ENCODE measurements at places on chromosomes 6 and 20.

DNA sequence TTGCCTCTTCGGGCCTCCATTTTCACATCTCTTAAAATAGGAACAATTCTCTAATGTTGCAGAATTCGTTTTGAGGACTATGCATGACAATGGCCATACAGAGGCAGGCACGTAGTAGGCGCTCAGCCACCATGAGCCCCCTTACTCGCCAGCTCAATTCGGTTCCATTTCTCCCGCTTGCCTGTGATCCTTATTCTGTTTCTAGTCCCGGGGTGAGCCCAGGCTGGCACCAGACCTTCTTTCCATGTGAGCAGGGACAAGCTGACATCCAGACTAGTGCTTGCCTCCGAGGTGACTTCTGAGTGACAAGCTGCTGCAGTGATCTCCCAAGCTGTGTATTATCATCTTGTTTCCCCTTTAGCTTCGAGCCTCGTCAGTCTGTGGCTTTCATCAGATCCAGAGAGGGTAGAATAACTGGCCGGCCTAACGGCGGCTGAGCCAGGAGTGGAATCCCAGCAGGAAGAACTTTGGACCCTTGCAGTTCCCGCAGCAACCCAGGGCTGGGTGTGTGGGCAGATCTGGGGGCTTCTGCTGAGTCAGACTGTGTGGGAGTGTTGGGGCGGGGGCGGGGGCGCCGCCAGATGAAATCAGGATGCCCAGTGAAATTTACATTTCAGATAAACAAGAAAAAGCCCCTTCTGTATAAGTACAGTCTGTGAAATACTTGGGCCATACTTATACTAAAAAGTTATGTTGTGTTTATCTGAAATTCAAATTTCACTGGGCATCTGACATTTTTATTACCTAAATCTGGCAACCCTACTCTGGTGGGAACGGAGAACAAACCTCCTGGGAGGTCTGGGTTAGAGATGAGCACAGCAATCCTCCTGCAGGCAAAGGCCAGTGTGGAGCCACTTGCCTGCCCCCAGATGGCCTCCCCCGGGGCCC, 10.9 kb downstream of the BANF2 start:
- DNase-seq = no peak
- no peak overlapping the region for H3K4me3 ChIP-seq
- no peak overlapping the region for H3K27ac ChIP-seq
- no peaks in the 10 kb centered on the region for H3K27me3 ChIP-seq

DNA sequence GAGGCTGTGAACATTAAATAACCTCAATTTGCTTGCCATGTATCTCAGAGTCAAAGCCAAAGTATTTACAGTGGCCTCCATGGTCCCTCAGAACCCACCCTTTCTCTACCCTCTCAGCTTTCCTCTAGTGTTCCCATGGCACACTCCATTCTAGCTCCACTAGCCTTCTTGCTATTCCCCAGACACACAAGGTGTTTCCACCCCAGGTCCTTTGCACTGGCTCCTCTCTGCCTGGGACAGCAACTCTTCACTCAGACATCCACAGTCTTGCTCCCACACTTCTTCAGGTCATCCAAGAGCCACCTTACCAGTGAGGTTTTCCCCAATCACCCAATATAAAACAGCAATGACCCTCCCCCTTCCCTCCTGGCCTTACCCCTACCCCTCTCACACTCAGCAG, 56.5 kb upstream of the PLEKHG1 start:
- H3K27me3 ChIP-seq = no peaks in the 10 kb centered on the region
- DNase-seq = no peak
- H3K27ac ChIP-seq = no peak overlapping the region
- no peaks in the 10 kb centered on the region for H3K4me1 ChIP-seq
- H3K4me3 ChIP-seq = no peak overlapping the region
- no peaks in the 10 kb centered on the region for H3K36me3 ChIP-seq

- no peaks in the 10 kb centered on the region for H3K36me3 ChIP-seq
- no peaks in the 10 kb centered on the region for H3K27me3 ChIP-seq
- H3K4me1 ChIP-seq = peaks cover 7% of the 10 kb centered on the region
- H3K27ac ChIP-seq = no peak overlapping the region
- no peak for DNase-seq
These were observed 1.8 kb downstream of the LZTS3 start for GRCh38 chr20:3171391-3172125.

DNA sequence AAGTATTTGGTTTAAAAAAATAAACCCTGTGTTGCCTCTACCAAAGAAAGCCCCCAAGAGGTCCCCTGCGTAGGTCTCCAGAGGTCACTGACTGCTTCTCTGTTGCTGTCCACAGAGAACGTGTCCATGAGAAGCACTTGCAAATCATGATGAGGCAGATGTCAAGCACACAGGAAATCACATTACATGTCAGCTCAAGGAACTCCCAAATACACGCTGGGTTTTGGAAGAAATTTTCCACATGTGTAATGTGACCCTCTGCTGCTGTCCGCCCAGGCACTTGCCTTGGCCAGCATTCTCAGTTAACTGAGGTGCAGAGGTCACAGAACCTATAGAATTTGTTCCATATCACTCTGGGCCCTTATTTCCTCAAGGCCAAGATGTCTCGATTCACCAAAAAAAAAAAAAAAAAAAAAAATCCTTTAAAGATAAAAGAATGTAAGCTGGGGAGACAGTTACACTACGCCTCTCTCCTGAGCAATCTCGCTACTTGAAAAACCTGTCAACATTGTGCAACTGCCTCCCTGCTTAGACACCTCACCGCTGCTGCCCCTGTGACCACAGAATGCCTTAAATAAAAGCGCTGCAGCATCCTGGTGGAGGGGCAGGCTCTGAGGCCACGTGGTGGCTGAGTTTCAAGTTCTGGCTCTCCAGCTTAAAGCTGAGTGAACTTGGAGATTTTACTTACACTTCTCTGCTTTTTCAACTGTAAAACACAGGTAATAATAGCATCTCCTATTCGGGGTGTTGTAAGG, 42.3 kb downstream of the SLC22A23 start:
- peak overlapping the region; percentile 35 for H3K27ac ChIP-seq
- no peak overlapping the region for H3K4me3 ChIP-seq
- peaks cover 12% of the 10 kb centered on the region for H3K36me3 ChIP-seq

GRCh38 chr6:159357211-159357915, 188.2 kb downstream of the FNDC1 start:
- H3K27ac ChIP-seq = no peak overlapping the region
- no peak overlapping the region for H3K4me3 ChIP-seq
- no peaks in the 10 kb centered on the region for H3K36me3 ChIP-seq
- DNase-seq = no peak

DNA sequence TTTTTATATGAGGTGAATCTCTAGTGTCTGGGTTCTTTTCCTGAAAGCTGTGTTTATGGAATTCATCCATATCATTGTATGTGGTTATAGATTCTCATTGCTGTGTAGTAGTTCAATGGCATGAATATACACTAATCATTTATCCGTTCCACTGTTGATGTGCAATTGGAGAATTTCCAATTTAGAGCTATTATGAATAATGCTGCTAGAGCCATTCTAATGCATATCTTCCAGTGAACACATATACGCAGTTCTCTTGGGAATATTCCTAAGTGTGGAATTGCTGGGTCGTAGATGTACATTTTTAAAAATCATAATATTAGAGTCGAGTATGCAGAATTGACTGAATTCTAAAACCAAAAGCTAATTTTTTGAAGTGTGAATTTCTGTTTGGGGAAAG, 327.5 kb upstream of the JAG1 start:
- DNase-seq = no peak
- H3K36me3 ChIP-seq = no peaks in the 10 kb centered on the region
- no peaks in the 10 kb centered on the region for H3K4me1 ChIP-seq
- H3K27me3 ChIP-seq = no peaks in the 10 kb centered on the region
- H3K27ac ChIP-seq = no peak overlapping the region

DNA sequence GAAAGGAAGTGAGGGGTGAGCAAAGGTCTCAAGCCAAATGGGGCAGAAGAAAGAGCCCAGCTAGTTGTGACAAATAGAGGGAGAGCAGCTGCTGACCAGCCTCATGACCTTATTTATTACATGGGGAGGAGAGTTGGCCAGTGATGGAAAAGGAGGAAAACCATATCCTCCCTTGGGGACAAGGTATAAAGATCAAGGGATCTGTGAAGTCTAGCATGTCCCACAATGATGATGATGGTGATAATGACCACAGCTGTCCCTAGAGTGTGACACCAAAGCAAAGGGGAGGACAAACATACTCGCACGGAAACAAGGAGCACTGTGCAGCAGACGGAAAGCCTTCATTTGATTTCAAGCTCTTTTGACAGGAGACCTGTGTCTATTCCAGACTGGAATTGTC, 190.4 kb upstream of the MCHR2 start:
- H3K27me3 ChIP-seq = no peaks in the 10 kb centered on the region
- no peaks in the 10 kb centered on the region for H3K4me1 ChIP-seq
- H3K36me3 ChIP-seq = no peaks in the 10 kb centered on the region
- no peak overlapping the region for H3K27ac ChIP-seq

GRCh38 chr6:33160728-33161344, 31.4 kb downstream of the COL11A2 start:
- peak; percentile 17 for DNase-seq
- H3K27me3 ChIP-seq = no peaks in the 10 kb centered on the region
- H3K36me3 ChIP-seq = no peaks in the 10 kb centered on the region
- no peak overlapping the region for H3K4me3 ChIP-seq
- H3K27ac ChIP-seq = no peak overlapping the region

DNA sequence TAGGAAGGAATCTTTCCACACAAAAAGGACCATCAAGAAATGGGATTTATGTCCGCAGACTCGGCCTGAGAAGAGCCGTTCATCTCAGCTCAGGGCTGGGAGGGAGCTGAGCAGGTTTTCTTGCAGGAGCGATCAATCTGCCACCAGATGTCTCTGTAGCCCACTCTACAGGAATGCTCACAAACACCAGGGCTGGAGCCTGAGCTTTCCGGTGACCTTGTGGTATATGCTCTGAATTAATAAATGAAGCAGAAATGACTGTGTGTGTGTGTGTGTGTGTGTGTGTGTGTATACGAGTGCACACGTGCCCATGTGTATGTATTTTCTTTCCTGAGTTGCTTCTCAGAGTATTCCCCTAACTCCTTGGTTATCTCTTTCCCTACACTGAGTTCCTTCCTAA, 12.0 kb downstream of the CD83 start:
- H3K4me3 ChIP-seq = no peak overlapping the region
- H3K27me3 ChIP-seq = no peaks in the 10 kb centered on the region
- H3K27ac ChIP-seq = no peak overlapping the region
- H3K4me1 ChIP-seq = no peaks in the 10 kb centered on the region
- no peaks in the 10 kb centered on the region for H3K36me3 ChIP-seq

- no peak overlapping the region for H3K4me3 ChIP-seq
- H3K4me1 ChIP-seq = no peaks in the 10 kb centered on the region
- H3K36me3 ChIP-seq = peaks cover 2% of the 10 kb centered on the region
- H3K27me3 ChIP-seq = no peaks in the 10 kb centered on the region
These were observed 1249.0 kb upstream of the CITED2 start for GRCh38 chr6:140623498-140623897.

- H3K27me3 ChIP-seq = no peaks in the 10 kb centered on the region
- H3K36me3 ChIP-seq = peaks cover 16% of the 10 kb centered on the region
- no peak overlapping the region for H3K27ac ChIP-seq
- peaks cover 15% of the 10 kb centered on the region for H3K4me1 ChIP-seq
- H3K4me3 ChIP-seq = no peak overlapping the region
These were observed 1.7 kb upstream of the EHMT2 start for GRCh38 chr6:31899215-31899614.

DNA sequence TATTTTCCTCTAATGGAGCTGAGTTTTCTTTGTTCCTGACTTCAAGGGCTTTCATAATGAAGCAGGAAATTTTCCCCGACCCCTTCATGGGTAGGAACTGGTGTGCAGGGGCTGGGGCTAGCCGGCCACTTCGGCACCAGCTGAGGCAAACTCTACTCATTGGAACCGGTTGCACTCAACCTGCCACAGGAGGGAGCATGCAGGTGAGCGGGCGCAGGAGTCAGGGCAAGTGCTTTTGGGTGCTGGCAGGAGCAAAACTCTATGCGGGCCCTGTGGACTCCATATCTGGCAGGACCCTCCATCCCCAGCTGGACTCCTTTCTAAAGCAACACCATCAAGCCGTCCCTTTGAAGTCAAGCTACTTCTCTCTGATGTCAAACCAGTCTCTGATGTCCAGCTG, 244.2 kb downstream of the EPM2A start:
- no peaks in the 10 kb centered on the region for H3K4me1 ChIP-seq
- peak; percentile 16 for DNase-seq
- no peak overlapping the region for H3K4me3 ChIP-seq
- no peak overlapping the region for H3K27ac ChIP-seq
- no peaks in the 10 kb centered on the region for H3K36me3 ChIP-seq
- no peaks in the 10 kb centered on the region for H3K27me3 ChIP-seq

DNA sequence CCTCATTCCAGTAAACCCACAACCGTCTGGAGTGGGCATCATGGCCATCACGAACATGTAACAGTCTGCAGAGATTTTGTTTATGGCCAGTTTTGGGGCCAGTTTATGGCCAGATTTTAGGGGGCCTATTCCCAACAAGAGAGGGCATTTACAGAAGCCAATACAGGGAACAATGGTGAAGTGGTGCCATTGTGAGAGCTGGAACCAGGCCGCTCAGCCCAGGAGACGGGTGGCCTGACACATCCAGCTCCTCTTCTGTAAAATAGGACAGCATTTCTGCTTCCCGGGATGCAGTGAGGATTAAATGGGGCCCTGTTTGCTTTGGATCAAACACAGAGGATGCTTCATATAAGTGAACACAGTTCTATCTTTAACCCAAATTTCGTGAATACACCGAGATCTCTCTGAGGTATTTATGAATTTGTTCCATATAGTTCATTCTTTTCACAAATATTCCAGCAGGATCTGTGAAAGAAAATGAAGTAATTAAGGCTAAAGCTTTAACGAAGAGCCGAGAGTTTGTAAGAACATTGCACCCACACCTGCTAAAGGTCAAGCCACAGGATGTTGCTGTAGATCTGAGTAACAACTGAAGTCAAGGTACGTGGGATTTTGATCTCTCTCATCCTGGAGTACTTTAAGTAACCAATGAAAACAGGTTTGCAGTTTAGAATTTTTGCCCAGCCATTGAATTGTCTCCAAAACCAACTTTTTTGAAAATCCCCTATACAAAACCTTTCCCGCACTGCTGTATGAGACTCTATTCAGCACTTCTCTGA, 14.5 kb upstream of the SIRPG start:
- H3K4me3 ChIP-seq = no peak overlapping the region
- H3K27me3 ChIP-seq = no peaks in the 10 kb centered on the region
- no peaks in the 10 kb centered on the region for H3K4me1 ChIP-seq
- DNase-seq = no peak
- no peaks in the 10 kb centered on the region for H3K36me3 ChIP-seq

Measured in trophoblast cell (in vitro differentiated cells and primary cell).